ENCODE measurements at places on chromosomes 1 and 21.

DNA sequence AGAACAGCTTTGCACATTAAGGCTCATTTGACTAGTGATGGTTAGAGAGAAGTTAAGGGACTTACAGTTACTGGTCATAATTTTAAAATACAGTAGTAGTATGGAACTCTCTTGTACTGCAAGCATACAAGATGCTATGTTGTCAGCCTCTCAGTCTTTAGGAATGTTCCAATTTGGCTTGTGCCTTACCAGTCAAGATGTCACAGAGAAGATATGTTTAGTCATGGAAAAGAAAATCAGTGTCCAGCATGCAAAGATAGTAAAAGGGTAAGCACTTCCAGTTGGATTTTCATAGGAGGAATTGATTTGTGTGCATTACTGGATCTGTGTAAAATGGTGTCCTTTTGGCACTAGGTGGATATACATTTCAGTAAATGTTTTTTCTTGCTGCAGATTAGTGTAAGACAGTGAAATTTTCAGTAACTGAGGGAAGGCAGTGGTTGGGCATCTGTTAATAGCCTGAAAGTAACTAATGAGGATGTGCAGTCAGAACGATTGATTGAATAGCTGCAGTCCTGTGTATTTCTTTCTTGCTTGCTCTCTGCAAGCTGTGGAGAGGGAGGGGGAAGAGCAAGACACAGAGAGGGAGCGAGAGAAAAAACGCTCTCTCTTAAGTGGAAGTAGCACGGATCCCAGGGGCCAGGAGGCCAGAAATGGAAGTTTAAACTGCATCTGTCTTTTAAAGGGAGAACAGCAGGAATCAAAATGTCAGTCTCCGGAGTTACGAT is 108.2 kb downstream of the CLEC20A start:
- DNase-seq, result no peak

GRCh38 chr1:6465461-6466005 is 440 bp downstream of the TNFRSF25 start:
- DNase-seq, result peak; percentile 56

- DNase-seq, result no peak
Measured at GRCh38 chr1:85411567-85412305, 53.2 kb downstream of the DDAH1 start.

GRCh38 chr1:238401144-238401543 is 510.4 kb upstream of the ZP4 start:
- no peak for DNase-seq

- DNase-seq, result no peak
Measured at GRCh38 chr1:194833111-194833510, 1646.7 kb upstream of the B3GALT2 start.

DNA sequence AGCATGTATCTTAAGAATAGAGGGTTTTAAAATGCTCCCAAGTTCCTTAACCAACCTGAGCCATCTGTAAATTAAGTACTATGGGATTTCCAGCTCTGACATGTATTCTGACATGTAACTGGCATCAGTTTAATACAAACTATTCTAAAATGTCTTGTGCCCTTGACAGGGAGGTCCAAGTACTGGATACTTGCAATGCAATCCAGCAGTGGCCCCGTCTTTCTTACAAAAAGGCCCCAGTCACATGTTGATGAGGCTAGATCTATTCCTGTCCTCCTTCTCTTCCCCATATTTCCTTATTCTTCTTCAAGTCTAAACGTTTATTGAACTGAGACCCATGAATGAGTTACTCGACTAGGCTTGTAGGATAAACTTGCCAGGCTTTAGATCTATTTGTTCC is 46.4 kb downstream of the MRPL39 start:
- DNase-seq, result no peak

Measured in CD4-positive, alpha-beta T cell treated with Interleukin-10 for 1 hour (primary cell).